ENCODE measurements at places on chromosomes 3 and 15.
A peak's percentile ranks its signal among the peaks of the same experiment; 100 is the strongest.

- DNase-seq: no peak
Measured at GRCh38 chr3:59872128-59872527, 822.3 kb upstream of the CFAP20DC start.

GRCh38 chr3:107512108-107512507, 10.7 kb upstream of the BBX start:
- no peak for DNase-seq

DNA sequence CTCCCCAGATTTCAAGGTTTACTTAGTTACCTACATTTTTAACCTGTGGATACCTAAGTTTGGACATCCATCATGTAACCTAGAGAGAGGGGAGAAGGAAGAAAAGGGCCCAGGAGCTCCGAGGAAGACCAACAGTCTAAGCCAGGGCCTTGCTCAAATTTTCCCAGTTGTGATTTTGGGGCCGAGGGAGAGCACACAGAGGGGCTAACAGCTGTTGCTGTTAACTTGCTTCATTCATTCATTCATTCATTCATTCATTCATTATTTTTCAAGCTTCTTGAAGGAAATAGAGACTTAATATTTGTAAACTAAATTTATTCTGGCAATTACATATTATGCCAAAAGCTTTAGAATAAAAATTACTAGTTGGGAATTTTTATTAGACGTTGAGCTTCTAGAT, 22.9 kb downstream of the SYNM start:
- no peak for DNase-seq

DNA sequence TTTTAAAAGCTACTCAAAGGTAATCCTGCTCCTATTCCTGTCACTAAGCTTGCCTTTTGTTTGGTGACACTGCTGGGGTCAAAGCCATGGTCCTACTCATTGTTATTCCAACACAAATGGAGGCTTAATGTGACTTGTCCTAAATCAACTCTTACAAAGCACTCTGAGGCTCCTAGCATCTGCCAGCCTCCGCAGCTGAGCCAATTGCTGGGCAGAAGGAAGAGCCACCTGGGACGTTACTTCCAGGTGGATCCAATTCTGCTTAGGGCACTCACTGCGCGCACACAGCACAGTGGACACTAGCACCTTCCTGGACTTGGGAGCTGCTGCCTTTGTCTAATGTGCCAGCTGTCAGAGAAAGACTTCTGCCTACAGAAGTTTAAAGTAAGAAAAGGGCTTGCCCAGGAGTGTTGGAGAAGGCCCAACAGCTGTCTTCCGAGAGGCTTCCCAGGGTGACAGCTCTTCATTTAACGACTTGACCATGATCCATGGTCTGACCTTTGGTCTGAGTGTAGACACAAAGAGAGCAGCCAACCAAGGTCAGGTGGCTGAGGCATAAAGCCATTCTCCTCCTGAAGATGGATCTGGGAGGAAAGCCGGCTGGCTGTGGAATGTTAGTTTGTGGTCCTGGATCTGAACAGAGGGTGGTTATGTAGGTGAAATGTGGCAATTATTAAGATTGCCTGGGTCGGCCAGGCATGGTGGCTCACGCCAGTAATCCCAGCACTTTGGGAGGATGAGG, 102.2 kb downstream of the AQP9 start:
- no peak for DNase-seq

DNA sequence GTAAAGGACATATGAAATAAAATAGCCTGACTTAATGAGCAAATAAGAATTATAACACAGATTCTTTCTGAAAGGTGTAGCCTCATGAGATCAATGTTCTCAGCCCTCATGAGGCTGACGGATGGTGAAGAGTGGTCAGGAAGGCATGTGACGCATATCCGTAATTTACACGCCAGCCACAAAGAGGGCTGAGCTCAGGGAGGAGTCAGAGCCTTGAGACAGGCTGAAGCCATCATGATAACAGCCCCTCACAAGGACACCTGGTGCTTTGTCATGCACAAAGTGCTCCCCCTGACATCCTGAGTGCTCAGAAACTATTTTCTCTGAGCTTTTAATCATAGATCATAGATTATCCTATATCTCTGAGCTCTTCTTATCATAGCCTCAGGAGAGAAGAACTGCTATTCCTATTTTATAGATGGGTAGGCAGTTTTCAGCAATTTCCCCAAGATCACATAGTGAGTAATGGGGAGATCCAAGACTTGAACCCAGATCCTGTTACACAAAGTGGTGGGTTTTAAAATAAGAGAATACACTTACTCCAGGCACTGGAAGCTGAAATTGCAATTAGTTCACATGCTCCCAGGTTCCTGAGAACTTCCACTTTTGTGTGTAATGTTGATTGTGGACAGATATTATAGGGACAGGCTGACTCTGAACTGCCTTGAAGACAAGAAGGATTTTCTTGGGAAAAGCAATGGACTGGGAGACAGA, 267.1 kb downstream of the RPLP1 start:
- peak; percentile 18 for DNase-seq

DNA sequence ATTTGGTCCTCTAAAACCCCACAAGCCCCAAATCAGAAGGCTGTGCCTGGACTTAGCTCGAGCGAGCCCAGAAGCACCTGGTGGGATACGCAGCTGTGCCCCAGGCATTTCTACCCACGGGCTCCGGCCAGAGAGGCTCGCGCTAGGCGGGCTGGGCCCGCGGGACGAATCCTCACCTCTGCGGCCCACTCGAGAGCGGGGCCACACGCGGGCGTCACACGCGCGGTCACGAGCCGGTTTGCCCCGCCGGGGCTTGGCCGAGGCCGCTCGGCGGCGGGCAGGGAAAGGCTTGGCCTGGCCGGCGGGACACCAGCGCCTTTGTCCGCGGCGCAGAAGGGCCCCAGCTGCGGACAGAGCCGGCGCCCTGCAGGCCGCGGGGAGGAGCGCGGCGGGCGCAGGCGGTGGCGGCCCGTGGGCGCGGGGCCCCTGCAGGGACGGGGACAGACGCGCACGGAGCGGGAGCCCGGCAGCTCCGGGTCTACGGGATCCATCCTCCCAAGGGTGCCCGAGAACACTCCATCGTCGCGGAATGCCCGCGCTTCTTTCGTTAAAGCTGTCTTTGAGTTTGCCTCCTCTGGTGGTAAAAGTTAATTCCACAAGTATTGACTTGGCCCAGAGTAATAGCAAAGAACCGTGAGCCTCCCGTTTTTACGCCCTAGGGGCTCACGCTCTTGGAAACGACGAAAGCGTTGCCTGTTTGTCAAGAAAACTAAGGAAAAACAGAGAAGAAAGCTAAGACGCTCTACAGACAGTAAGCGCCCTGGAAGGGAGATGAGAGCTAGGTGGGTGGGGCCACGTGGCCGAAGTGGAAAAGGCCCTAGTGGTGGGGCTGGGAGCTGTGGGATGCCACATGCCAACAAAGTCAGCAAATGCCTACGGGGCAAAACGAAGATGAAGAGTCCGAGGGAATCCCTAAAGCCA, 26.4 kb downstream of the TYRO3 start:
- DNase-seq: no peak

GRCh38 chr3:116579840-116580239, 129.7 kb upstream of the TUSC7 start:
- DNase-seq: no peak

DNA sequence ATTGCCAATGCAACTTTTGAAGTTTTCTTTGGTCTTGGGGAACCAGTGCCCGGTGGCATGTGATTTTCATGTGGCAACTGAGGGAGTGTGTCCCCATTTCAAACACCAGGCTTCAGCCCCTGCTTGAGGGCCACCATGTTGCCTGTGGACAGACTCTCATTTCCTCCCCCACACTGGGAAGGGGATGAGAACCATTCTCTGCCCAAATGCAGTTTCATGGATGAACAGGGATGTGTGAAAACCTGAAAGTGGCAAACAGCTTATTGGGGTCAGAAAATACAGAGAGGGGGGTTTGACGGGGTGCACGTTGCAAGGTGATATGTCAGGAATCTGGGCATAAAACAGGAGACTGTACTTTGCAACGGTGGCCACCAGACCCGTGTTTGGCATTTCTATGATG, 6.3 kb downstream of the FAM107A start:
- no peak for DNase-seq

GRCh38 chr3:38349684-38350359, 3.2 kb downstream of the XYLB start:
- DNase-seq: no peak

DNA sequence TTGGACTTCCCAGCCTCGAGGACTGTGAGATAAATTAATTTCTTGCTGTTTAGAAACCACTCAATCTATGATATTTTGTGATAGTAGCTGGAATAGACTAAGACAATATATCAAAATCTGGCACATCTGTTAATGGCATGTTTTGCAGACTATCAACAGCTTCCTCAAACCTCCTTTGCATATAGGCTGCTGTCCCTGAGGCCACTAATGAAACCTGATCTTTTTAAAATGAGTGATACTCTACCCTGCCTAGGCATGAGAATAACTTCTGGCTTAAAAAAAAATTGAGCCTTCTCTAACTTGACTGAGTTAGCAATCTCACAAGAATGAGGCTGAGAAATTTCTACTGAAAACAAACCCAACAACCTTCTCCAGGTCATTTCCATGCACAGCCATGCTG, 176.0 kb upstream of the CRBN start:
- DNase-seq: no peak

- DNase-seq: no peak
Measured at GRCh38 chr3:67648701-67649100, 5.7 kb downstream of the SUCLG2 start.

- DNase-seq: no peak
Measured at GRCh38 chr3:51931756-51932155, 9.9 kb downstream of the RRP9 start.

DNA sequence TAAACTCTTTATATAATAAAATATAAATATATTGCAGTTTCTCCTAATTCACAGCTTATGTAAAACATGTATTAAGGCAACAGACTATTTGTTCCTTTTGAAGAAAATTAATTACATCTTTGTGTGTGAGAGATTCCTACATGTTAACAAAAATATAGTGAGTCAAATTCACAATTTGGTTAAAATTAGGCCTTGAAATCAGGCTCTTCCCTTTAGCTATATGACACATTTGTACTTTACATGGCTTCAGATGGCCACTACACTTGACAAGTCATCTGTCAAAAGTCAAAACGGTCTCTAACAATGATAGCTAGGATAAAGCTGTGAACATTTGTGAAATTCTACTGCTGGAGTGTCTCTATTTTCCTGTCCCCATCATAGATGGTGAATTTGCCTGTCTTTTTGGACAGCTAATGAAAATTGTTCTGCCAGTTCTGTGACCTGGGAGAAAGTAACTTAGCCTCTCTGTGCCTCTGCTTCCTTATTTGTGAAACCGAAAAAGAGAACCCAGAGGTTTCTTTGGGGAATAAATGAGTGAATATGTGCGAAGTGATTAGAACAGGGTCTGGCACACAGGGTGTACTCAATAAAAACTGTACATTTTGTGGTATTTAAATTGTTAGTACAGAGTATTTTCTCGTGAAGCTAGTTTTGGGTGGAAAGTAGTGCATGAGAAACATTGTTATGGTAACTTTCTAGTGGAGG, 23.6 kb downstream of the TM4SF4 start:
- DNase-seq: no peak

All from OCI-LY7 (cell line).